ENCODE measurements at places on chromosomes 7 and 10.
A peak's percentile ranks its signal among the peaks of the same experiment; 100 is the strongest.

DNA sequence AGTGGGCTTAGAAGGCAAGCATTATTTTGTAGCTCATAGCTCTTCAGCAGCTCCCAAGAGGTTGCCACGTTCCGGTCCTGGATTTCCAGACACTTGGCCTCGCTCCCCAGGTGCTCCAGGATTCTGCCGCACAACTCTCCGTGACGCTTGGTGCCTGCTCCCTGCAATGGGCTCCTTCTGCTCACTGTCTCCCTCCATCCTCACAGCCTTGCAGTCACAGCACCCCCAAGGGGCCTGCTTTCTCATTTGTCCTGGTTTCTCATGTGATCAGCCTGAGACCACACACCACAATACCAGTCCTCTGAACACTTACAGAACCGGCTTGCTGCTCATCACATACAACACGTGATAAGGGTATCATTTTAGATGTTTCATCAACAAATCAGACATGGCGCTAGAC is 9.8 kb downstream of the IGFBP3 start:
- no peak for DNase-seq

- no peak for DNase-seq
Observed at GRCh38 chr10:13684252-13684791, 97.6 kb downstream of the PRPF18 start.

DNA sequence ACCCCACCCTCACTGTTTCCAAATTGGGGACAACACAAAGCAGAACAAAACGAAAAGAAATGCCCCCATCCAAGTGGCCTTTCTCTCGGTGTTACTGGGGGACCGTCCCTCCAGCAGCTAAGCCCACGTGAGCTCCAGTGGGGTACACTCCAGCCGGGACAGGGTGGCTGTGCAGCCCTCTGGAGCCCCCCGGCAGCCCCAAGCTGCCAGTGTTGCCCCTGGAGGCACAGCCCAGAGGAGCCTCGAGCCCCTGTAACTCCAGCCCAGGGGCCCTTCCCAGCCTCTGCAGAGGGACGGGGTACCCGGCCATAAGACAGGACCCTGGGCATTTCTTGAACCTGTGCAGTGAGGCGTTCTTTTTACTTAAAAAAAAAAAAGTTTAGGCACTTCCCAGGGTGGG is 124.5 kb upstream of the KCTD7 start:
- no peak for DNase-seq

DNA sequence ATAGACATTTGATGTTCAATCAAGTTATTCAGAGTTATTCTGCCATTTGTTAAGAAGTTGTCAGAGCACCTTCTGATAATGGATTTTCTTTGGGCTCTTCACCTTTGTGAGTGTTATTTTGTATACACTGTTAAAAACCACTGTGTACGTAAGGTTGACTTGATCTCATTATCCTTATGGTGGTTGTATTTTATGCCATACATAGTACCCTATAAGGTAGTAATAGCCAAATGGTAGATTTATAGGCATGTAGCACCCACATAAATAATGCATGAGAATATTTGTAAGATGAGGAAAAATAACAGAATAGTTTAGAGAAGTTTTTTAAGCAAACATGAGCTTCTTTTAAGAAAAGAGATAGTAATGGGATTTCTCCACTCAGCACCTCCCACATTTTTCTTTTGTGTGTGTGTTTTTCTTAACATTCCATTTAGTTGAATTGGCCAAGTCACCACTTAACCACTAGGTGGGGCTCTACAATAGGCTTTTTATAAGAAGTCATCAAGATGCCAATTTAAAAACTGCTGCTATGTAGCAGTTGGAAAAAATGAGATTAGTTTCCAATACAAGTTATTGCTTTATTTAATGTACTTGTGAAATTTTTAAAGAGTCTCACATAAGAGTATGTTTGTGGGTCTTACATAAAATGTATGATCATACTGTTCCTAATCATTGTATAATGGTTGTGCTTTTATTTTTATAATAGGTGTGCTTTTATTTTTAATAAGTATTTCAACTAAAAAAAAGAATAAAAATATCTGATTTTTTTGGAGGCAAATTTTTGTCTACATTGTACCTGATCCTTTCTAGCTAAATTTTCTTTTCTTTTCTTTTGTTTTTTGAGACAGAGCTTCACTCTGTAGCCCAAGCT is 41.1 kb upstream of the STMP1 start:
- DNase-seq: peak; percentile 88

DNA sequence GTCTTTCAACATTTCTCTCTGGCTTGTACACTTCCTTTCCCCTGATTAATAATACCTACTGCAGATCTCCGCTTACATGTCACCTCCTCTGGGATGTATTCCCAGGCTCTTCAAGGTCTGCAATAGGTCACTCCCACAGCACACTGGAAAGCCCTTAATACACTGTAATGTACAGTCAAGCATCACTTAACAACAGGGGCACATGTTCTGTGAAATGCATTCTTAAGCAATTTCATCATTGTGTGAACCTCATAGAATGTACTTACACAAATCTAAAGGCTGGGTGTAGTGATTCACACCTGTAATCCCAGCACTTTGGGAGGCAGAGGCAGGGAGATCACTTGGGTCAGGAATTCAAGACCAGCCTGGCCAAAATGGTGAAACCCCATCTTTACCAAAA is 1.9 kb downstream of the COX15 start:
- no peak for DNase-seq

GRCh38 chr10:86087716-86088115 is 278.9 kb downstream of the GRID1 start:
- DNase-seq: no peak

- no peak for DNase-seq
Observed at GRCh38 chr10:17212802-17213221, 11.3 kb upstream of the TRDMT1 start.

- no peak for DNase-seq
Observed at GRCh38 chr10:33858326-33858725, 523.9 kb upstream of the NRP1 start.

GRCh38 chr10:124609698-124610097 is 134.5 kb downstream of the FAM53B start:
- no peak for DNase-seq

DNA sequence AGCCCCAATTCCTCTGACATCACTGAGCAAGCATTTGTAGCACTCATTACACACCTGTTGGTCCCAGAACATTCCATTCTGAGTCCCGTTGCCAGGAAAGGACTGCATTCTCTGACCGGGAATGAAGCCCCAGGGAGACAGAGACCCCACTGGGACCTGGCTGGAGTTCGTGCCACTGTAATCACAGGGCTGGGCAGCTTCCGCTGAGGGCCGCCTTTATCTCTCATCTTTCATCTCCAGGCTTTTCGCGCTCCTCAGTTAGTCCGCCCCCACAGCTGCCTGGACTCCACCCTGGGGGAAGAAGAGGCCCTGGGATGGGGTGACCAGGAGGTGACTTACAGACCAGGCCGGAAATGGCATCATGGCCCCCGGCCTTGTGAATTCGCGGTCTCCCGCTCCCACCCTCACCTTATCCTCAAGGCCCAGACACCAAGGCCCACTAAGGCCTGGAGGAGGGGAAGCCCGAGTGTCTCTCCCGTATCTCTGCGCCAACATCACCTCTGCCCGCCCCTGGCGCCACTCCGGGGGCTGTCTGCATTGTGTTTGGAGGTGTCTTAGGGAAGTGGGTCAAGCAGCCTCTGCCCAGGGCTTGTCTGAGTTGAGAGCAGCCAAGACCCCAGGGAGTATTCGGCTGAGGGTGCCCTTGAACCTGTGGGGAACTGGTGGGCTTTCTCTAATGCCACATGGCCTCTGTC is 75.4 kb downstream of the PROSER2 start:
- DNase-seq: peak; percentile 12

GRCh38 chr10:101848408-101848807 is 4.8 kb upstream of the KCNIP2 start:
- no peak for DNase-seq

GRCh38 chr10:59324597-59324996 is 37.8 kb downstream of the FAM13C start:
- DNase-seq: no peak

GRCh38 chr7:132077971-132078685 is 498.1 kb downstream of the PLXNA4 start:
- no peak for DNase-seq

GRCh38 chr10:60853107-60853506 is 74.8 kb downstream of the CDK1 start:
- no peak for DNase-seq

DNA sequence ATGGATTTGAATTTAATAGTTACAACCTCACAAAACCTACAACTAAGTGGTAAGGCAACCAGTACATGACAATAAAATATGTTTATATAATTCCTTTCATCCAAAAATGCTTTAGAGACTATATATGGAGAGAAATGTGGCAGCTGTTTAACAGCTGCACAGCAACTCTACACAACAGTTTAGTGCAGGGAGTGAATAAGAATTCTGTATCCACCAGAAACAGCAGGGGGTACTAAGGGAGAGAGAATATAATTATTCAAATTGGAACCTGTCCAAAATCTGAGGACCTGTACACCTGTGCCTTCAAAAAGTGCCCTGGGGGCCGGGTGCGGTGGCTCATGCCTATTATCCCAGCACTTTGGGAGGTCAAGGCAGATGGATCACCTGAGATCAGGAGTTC is 49.6 kb downstream of the POLL start:
- DNase-seq: no peak

GRCh38 chr10:130065251-130065650 is 45.4 kb downstream of the C10orf143 start:
- no peak for DNase-seq

GRCh38 chr7:102024005-102024768 is 206.8 kb downstream of the CUX1 start:
- DNase-seq: no peak

- DNase-seq: no peak
Observed at GRCh38 chr7:132836746-132837145, 245.1 kb downstream of the CHCHD3 start.

- peak; percentile 20 for DNase-seq
Observed at GRCh38 chr7:94971051-94971867, 63.9 kb downstream of the PPP1R9A start.

DNA sequence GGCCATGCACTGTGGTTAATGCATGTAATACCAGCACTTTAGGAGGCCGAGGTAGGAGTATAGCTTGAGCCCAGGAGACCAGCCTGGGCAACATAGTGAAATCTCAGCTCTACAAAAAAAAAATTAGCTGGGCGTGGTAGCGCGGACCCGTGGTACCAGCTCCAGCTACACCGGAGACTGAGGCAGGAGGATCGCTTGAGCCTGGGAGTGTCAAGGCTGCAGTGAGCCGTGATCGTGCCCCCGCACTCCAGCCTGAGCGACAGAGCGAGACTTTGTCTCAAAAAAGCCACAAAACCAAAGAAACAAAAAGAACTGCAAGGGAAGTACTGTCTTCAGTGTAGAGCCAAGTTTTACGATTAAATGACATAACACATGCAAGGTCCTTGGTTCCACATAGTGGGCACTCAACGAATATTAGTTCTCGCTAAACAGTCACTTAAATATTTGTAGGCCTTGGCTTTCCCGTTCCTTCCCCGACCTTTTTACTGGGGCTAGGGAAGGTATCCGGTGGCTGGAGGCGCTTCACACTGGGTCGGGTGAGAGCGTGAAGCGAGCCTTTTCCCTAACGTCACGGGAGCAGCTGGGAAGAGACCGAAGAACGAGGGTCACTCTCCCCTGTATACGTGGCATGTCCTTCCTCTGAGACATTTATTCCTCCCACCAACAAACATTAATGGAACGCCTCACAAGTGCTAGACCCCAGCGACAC is 993 bp upstream of the SND1 start:
- no peak for DNase-seq

GRCh38 chr10:104331208-104331838 is 6.9 kb downstream of the ITPRIP start:
- no peak for DNase-seq

DNA sequence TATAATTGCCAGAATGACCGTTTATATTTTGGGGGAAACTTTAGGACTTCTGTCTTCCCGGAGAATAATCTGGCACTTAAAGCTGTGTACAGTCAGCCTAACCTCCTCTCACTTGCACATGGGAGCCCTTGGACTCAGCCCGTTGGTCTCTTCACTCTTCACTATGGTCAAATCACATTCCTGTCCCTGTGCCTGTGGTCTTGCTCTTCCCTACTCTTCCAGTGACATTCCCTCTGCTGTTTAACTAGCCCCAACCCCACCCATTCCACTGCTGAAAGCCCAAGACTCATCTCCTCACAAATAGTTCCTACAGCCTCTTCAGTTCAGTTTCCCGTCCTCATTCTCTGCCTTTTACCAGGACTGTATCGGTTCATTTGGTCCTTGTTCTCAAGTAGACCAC is 135.0 kb downstream of the DYNC1I1 start:
- no peak for DNase-seq

DNA sequence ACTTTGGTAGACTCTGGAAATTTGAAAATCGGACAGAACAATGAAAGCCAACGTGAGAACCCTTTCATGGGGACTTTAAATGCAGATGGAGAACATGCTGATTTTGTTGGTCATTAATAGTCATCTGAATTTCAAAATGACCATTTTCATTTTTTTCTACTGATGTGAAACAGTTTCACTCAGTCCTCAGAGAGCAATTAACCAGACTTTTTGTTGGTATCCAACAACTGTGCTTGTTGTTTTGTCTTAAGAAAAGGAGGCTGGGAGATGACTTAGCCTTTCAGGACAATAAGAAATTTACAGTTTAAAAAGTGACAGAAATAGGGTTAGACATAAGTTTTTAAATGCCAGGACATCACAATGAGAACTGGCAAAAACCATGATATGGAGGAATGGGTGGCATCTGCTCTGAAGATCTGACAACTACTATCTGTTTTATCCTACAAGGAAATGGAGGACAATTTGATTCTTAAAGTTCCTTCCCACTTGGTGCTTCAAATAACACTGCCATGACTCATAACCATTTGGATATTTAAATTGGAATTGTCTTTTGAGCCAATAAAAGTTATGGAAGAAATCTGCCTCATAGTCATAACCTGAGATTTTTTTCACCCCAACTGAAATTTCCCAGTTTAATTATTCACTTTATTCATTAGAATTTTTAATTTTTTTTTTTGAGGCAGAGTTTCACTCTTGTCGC is 87.2 kb upstream of the HPS1 start:
- DNase-seq: no peak

- no peak for DNase-seq
Observed at GRCh38 chr7:111571720-111572119, 9.4 kb upstream of the IMMP2L start.

- DNase-seq: no peak
Observed at GRCh38 chr10:96513305-96513697, 425 bp downstream of the TLL2 start.

GRCh38 chr10:49831352-49832035 is 69.4 kb upstream of the OGDHL start:
- DNase-seq: peak; percentile 71

GRCh38 chr7:43749383-43749940 is 9.0 kb upstream of the BLVRA start:
- no peak for DNase-seq

DNA sequence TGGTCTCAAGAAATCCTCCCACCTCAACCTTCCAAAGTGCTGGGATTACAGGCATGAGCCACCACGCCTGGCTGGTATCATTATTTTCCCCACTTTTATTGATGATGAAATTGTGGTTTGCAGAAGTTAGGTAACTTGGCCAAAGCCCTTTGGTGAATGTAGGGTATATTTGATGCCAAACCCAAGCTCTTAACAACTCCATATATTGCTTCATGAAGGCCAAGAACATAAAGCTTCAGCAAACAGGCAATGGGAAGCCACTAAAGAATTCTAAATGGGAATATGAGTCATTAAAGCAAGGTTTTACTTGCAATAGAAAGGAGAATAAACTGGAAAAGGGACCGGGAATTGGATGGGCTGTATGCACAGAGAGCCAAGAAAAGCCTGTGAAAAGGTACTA is 142.7 kb downstream of the KMT2E start:
- DNase-seq: peak; percentile 9

All from astrocyte of the cerebellum (primary cell).